Activated CD4-positive, alpha-beta T cell treated with anti-CD3 and anti-CD28 coated beads, Interleukin-10, Interleukin-2, amounts not matched to agents 100 ng/mL and 50 ng/mL, durations not matched to agents 16 hours and 8 hours (primary cell): ENCODE measurements at places on chromosomes 1 and 21.

GRCh38 chr21:39004634-39005501 is 178.4 kb downstream of the PSMG1 start:
- no peak for DNase-seq

DNA sequence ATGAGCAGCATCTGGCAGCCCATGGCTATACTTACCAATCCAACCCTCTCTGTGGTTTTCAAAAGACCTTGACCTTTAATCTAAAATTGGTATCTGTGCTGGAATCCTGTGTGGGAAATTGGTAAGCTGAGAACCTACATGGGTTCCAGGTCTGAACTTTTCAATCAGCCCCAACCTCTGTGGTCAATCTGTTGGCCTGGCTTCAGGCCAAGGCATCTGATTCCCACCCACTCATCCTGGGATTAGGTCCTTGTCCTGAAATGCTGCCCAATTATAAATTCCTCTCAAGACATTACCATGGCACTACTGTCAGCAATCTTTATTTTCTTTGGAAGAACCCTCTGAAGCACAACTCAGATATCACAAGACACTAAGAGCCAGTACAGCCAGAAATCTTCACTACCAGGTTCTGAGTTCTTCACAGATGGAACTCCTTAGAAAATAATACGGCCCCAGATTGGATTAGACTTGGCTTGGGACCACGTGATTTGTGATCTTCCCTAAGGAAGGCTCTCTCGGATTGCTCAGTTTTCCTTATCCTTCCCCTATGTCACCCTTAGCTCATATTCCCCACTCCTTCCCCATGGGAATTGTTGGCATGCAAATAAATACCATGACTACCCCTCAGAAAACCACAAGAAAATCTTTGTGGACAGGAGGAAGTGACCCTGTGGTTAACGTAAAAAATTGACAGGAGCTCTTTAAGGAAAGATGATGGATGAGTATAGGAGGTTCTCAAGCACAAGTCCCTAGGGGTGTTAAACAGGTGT is 207.9 kb upstream of the ST6GALNAC5 start:
- no peak for DNase-seq

DNA sequence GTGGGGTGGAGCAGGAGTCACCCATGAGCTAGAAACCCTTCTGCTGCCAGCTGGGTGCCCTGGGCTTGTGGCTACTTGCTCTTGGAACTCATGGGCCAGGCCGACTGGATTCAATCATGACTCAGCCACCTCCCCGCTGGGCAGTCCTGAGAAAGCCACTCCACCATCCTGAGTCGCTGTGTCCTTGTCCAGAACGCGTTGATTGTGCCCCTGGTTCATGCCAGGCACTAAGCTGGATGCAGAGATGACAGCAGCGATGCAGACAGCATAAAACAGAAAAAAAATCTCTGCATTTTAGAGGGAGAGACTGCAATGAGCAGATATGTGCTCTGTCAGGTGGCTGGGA is 10.6 kb downstream of the PADI1 start:
- no peak for DNase-seq

DNA sequence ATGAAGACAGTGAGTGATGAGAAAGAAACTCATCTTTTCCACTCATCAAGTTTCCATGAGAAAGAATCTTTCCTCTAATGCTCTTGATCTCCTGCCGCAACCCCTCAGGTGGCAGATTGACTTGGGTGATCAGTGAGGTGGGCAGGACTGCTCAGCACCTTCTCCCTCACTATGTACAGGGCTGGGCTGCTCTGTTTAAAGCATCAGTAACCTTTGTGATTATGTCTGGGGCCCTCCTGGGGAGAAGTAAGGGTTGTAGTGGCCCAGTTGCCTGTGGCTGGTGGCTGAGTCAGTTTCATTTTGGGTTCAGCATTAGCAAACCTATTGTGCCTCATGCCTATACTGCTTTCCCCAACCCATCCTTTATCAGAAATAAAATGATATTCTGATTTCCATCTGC is 366.0 kb downstream of the TTLL7 start:
- peak; percentile 1 for DNase-seq

DNA sequence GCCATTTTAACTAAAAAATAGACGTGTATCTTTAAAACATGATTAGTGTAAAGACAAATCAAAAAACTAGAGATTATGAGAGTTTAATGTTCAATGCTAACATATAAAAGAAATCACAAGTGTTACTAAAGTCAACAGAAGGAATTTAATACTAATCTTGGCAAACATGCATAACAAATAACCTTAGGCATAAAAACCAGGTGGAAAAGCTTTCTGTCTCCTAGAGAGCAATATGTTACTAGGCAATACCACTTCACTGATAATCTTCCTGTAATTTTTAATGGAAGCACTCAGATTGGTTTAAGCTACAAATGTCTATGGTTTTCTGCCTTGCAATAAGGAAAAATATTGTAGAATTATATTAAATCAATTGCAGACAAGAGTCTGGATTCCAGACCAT is 121.9 kb downstream of the NME7 start:
- DNase-seq = no peak

DNA sequence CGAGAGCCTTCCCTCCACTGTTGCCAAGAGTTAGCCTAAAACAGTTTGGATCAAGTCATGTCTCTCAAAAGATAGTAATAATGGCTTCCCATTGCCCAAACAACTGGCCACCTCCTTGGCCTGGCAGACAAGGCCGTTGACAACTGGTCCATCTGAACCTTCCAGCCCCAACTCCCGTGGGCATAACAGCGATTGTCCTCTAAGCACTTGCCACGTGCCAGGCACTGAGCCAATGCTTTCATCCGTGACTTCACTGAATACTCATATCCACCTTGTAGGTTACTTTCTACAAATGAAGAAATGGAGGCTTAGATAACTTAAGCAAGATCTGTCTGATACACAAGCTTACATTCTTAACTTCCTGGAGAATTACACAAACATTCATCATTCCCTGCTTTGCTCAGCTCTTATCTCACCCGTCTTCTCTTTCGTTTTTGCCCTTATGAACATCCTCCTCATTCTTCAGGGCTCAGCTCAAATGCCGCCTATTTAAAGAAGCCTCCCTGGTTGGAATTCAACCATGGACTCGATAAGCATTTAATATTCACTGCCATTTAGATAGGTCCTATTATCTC is 106.4 kb downstream of the KCND3 start:
- DNase-seq = no peak

DNA sequence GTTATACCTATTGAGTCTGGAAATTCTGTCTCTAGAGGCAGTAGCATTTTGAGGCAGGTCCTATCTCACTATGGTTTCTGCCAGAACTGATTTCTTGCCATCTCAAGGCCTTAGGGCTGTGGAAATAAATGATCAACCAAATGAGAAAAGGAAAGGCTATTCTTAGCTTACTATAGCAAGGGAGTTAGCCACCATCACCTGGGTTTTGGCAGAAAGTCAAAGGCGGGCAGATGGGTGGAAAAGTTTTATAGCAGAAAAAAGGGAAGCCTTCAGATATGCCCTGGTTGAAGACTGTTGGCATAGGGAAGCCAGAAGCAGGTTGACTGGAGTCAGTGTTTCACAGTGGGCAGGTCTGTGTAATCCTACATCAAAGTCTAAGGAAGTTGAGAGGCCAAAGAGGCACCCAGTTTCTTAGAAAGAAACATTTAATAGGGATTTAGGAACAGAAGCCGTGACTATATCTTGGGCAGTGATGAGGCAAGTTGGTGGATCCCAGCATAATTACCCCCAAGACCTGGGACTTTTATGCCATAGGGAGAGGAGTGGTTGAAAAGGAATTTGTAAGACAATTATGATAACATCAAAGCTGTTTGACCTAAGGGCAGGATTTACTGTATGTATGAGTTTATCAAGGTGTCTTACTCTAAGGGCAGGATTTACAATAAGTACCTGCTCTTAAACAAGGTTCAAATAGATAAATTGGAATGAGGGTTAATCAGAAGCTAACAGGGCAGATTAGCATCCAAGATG is 29.7 kb downstream of the CTH start:
- DNase-seq = no peak

GRCh38 chr1:207152792-207153468 is 48.9 kb downstream of the C4BPA start:
- DNase-seq = no peak

DNA sequence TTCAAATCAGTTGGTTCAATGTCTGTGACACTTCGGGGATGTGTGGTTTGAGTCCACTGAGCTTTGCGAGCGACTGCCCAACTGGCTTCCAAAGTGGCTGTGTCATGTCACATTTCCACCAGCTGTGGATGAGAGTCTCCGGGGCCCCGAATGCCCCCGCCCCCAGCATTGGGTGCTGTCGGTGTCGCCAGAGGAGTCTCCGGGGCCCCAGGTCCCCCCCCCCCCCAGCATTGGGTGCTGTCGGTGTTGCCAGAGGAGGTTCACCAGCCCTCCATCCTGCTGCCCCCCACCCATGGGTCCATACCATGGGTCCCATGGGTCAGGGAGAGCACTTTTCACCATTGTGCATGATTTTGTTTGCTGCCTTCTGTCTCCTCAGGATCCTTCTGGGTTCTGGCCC is 9.0 kb upstream of the SMYD3 start:
- DNase-seq = no peak
